ENCODE measurements at places on chromosomes 2 and 18.

DNA sequence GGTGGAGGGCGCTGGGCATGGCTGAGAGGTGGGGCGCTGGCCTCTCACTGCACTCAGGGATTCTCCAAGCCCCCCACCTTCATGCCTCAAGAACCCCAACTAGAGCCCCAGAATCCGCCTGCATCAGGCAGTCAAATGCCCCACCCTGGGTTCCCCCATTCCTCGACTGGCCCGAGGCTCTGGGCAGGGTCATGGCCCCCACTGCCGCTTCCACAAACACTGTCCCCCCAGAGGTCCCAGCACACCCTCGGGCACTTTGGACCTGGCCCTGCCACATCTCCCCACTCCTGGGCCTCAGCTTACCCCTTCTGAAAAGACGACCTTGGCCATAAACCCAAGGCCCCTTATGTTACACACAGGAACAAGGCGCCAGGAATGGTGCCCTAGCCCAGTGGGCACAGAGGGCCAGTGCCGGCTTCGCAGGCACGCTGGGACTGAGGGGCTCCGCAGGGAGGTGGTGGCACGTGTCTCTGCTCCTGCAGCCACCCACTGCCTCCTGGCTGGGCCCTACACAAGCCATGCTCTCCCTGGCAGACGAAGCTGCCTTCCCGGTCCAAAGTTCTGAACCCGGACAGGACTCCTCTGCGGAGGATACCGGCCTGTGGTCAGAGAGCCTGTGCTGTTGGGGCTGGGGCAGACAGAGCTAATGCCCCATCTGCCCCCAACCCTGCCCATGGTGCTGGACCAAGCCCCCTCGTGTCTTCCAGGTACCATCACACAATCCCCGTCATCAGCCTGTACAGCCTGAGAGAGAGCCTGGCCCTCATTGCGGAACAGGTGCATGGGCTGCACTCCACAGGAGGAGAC, 6.8 kb downstream of the AGXT start:
- DNase-seq = no peak

DNA sequence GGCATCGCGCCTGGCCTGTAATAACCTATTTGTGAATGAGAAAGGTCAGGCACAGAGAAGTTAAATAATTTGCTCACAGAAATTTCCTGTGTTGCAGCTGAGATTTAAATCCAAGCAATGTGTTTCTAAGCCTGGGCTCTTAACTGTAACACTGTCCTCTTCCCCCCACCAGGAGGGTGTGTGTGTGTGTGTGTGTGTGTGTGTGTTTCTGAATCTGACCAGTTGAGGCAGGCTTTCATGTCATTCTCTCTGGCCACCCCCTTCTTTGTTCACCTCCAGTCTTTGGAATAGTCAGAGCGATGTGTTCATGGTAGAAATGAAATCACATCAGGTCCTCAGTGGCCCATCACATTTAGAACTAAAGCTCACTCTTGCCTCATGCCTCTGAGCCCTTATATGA, 81.2 kb downstream of the NEDD4L start:
- no peak for DNase-seq

DNA sequence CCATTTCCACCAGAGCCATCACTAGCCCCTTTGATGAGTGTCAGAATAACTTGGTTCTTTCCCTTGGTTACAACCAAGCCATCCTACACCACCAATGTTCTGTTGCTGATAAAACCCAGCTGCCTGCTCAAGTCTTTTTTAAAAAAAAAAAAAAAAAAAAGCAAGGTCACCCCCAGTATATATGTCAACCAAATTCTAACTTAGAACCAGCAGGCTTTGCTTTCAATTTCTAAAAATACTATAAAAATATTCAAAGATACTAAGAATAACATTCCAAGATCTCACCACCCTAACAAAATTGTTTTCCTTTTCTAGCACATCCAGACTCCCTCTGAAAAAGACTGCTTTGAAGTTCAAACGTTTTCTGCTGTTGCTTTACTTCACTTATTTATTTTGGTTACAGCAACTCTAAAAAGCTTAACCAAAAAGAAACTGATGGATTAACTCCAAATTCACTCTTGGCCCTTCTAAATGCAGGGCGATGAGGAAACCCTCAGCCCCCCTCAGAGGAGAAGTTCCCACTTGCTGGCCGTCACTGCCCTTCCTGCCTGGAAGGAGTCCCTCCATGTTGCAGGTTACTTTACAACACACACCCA, 10.9 kb downstream of the UXS1 start:
- DNase-seq = no peak

- no peak for DNase-seq
Observed at GRCh38 chr2:98508709-98509066, 64.0 kb downstream of the INPP4A start.

DNA sequence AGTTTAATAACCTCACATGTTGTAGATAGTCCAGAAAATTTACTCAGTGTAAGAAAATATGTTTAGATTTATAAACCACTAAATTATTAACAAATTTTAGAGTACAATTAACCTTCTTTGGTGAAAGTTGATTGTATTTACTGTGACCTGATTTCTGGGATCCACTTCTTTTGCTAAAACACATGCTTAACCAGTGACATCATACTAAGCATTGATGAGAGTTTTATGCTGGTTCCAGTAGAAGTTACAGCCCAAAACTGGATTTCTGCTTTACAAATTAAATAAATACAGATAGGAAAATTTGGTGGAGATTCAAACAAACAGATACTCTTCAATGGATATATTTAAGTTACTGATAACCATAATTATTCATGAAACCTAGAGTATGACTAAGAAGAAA, 40.9 kb downstream of the RBBP8 start:
- DNase-seq = no peak
